ENCODE measurements at places on chromosomes 3 and 15.

- no peak for DNase-seq
Measured at GRCh38 chr15:37109872-37110572, 9.7 kb upstream of the MEIS2 start.

DNA sequence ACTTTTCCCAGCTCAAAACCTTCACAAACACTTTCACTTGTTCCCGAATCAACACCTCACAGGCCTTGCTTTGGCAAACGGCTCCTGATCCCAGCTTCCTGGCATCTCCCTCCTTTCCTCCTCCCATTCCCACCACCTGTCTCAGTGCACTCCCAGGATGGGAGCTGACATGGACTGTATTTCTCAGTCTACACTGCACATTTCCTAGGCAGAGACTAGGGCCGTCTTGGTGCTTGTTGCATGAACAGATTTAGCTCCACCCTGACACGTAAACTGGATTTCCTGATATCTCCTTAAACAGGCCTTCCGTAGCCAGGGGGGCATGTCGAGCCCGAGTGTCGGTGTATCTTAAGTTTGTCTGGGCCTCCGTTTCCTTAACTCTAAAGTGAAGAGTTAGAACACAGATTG, 790 bp upstream of the WHAMM start:
- no peak for DNase-seq

GRCh38 chr3:80190051-80190450, 422.3 kb upstream of the ROBO1 start:
- DNase-seq = no peak

DNA sequence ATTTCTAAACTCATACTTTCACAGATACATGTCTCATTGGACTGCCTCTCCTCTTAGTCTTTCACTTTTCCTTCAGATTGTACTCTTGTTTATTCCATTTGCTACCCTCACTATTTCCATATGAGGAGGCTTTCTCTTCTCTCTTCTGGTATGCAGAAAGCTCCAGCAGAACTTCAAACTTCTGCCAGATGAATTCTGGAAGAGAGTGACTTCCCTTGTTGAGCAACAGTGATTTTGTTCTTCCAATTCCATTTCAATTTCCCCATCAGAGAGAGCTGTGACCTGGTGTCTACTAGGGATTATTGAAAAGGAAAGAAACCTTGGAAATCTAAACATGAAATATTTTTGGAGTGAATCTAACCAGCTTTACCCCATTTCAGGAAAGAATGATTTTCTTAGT, 523.2 kb upstream of the ZNF717 start:
- DNase-seq = no peak

- no peak for DNase-seq
Measured at GRCh38 chr3:24133942-24134341, 188.9 kb downstream of the NR1D2 start.

- no peak for DNase-seq
Measured at GRCh38 chr3:14434498-14435151, 32.2 kb downstream of the SLC6A6 start.

DNA sequence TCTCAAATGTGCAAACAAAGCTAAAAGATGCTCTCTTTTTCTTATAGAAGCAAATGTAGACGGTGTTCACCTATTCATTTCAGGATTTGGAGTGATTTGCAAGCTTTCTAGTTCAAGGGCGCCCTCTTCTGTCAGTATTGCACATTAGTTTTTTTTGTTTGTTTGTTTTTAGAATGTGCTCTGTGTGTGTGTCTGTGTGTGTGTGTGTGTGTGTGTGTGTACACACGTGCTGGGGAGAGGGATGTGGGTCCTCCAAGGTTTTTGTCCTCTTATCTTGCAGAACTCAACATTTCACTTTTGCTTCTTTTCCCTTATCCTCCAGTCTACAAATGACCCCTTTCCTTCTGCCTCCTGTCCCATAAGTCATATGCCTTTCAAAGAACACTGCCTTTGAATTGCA, 23.5 kb downstream of the DNAH1 start:
- DNase-seq = peak; percentile 75

- peak; percentile 64 for DNase-seq
Measured at GRCh38 chr3:152505926-152506325, 237.2 kb downstream of the MBNL1 start.

GRCh38 chr3:171260899-171261298, 199.3 kb downstream of the TNIK start:
- DNase-seq = no peak

- no peak for DNase-seq
Measured at GRCh38 chr3:187720337-187720670, 17.9 kb upstream of the RTP2 start.

DNA sequence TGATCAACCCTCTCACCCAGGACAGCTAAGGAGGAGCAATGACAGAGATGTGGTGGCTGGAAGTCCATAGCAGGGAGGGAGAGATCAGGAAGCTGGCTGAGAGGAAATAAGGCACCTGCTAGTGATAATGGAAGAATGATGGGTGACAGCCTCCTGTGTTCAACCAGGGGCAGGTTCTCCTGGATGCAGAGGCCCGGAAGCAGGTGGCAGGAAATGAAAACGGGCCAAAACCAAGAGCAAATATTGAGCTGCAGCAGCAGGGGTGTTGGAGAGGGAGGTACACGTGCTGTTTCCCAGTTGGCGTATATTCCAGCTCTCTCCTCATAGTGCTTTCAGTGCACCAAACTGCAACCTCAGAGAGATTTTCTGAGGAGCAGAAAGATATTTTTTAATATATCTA, 213.4 kb upstream of the TBL1XR1 start:
- peak; percentile 19 for DNase-seq

- no peak for DNase-seq
Measured at GRCh38 chr3:74268753-74269152, 345.7 kb downstream of the CNTN3 start.

DNA sequence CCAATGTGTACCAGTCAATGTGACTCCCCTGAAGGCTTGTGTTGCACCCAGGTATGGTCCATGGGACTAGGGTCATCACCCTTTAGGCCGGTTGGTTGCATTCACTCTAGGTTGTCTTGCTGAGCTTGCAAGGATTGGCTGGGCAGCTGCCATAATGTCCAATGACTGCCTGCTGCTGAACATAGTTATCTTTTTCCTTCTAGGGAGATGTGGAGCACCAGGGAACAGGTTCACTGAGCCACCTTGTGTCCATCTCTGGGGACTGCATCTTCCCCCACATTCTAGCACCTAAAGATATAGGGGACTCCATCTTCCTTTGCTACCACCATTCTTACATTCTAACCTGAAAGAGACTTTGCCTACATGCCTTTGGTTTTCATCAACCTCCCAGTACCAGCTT, 580.4 kb upstream of the TBL1XR1 start:
- DNase-seq = peak; percentile 55

- no peak for DNase-seq
Measured at GRCh38 chr15:26113296-26113695, 250.2 kb upstream of the ATP10A start.

DNA sequence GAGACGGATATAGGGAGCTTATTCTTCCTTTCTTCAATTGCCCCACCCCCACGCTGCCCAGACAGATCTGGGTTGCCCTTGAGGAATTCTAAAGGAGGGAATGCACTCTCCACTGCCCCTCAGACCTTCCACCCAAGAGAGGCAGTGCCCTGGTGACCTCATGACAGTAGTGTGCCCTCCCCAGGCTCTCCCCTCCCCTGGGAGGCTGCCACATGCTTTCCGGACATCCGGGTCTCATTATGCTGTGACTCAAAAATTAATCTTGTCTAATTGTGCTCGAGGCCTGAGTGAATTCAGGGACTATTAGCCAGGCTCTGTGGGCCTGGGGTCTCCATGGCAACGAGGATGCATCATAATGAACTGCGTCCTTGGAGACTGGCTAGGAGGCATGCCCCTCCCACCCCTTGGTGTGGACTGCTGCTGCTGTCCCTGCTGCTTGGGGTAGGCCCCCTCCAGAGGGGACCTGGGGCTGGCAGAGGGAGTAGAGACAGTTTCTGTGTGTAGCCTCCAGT, 20.8 kb downstream of the CORO2B start:
- no peak for DNase-seq

GRCh38 chr3:16073203-16073602, 101.3 kb upstream of the GALNT15 start:
- no peak for DNase-seq

GRCh38 chr3:127449486-127450212, 140.9 kb downstream of the TPRA1 start:
- DNase-seq = no peak

- no peak for DNase-seq
Measured at GRCh38 chr3:123327956-123328850, 120.7 kb downstream of the ADCY5 start.

DNA sequence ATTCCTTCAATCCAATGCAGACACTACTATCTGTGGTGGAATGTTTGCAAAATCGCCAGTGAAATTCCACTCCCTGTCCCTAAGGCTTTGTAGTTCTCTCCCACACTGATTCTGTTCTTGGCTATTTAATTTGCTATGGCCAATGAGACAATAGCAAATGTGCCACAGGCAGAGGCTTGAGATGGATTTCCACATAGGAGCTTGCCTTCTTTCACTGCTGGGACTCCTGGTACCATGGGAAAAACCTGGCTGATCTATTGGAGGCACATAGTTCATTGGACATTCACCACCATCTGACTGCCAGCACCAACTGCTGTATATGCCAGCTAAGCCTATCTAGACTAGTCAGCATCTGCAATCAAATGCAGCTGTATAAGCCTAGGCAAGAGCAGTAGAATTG, 103.8 kb downstream of the NR1D2 start:
- DNase-seq = no peak

- no peak for DNase-seq
Measured at GRCh38 chr3:68467465-68467864, 464.9 kb downstream of the TAFA4 start.

DNA sequence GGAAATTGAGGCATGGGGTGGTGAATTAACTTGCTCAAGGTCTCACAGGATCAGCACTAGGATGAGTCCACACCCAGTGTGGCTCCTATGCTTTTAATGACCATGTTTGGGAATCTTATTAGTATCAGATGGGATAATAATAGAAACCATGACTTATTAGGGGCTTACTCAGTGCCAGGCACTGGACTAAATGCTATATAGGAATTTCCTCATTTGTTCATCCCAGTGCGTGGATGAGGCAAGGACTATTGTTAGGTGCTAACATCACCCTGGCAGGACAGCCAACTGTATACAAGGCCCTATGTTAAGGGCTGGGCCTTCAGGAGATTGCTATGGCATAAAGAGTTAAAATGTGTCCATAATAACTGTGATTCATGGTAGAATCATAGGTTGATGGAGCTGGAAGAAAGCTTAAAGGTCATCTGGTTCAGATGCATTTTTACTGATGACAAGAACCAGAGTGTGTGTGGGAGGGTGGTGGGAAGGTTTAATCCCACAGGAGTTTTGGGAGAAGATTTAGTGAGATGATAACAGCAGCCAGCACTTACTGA, 4.7 kb upstream of the FEM1B start:
- DNase-seq = no peak

GRCh38 chr3:63974451-63974850, 48.8 kb downstream of the PSMD6 start:
- no peak for DNase-seq

DNA sequence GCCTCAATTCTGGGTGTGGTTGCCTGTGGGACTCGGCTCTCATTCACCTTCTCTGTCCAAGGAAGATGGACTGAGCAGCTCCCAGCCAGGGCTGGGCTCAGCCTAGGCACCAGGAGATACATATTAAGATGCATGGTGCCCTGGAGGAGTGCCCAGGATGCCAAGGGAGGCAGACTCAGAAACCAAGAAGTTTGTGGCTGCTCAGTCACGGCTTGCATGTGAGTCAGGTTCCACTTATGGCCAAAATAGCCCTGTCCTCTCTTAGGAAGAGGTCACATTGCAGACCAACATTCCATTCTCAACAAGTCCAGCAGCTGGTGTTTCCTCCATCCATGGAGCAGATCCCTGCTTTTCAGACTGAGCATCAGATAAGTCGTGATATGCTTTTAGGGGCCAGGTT, 21.8 kb downstream of the CDCP1 start:
- DNase-seq = no peak

GRCh38 chr3:81419228-81419627, 342.2 kb downstream of the GBE1 start:
- DNase-seq = no peak

DNA sequence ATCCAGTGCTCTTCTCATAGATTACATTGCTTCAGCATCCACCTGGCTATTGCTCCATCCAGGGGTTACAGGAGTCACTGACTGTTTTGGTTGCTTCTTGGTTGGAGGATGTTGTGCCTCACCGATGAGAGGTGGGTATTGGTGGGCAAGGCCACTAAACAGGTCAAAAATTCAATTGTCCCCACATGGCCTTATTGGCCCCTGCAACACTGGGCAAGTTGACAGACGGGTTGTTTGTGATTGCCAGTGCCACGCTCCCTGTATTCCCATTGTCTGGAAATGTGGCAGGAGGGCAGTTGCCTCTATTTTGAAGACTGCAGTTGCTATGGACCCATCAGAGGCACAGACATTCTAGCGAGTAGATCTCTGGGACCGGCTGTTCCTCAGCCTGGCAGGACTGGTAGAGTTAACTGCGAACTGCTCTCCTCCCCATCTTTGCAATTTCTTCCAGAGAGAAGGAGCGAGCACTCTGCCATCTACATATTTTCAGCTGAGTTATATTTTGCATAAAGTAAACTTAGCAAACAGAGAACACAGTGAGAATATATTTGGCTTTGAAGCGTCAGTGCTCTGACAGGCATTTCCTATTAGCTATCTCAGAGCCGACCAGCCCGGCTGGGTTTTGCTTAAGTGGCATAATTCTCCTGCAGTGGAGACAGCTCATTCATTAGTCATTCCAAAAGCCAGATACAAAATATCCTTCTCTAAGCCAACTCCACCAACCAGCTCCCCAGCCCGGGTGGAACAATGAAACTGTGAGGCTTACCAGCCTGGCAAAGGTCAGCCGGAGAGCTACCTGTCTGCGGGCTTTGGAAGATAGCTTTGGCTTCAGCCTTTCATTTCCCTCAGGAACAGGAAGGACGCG, 26.0 kb upstream of the MAGEF1 start:
- no peak for DNase-seq

DNA sequence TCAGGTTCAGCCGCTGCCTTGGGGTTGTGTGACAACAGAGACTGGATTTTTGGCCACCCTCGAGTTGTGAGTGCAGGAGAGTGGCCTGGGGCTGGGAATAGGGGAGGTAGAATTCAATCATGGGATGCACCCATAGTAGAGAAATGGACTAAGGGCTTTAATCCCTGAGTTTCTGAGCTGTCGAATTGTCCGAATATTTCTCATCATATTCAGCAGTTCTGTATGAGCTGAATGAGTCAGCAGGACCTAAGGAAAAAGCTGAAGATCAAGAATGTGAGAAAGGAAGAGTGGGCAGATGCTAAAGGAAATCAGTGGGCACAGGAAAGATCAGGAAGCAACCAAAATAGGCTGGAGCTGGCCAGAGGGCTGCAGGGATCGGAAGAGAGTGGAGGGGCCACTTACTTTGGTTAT, 44.4 kb upstream of the SACM1L start:
- no peak for DNase-seq

GRCh38 chr3:194640829-194641228, 7.6 kb upstream of the TMEM44 start:
- no peak for DNase-seq

- DNase-seq = peak; percentile 45
Measured at GRCh38 chr3:45760878-45761711, 35.2 kb downstream of the SLC6A20 start.

GRCh38 chr3:106018102-106018501, 149.3 kb upstream of the CBLB start:
- DNase-seq = no peak

Data from activated CD4-positive, alpha-beta T cell treated with anti-CD3 and anti-CD28 coated beads, Interleukin-2, Interleukin-6, amounts not matched to agents 100 ng/mL and 50 ng/mL, durations not matched to agents 16 hours and 8 hours (primary cell).